COR-L47 (cell line): ENCODE measurements at places on chromosomes 1 and 21.

DNA sequence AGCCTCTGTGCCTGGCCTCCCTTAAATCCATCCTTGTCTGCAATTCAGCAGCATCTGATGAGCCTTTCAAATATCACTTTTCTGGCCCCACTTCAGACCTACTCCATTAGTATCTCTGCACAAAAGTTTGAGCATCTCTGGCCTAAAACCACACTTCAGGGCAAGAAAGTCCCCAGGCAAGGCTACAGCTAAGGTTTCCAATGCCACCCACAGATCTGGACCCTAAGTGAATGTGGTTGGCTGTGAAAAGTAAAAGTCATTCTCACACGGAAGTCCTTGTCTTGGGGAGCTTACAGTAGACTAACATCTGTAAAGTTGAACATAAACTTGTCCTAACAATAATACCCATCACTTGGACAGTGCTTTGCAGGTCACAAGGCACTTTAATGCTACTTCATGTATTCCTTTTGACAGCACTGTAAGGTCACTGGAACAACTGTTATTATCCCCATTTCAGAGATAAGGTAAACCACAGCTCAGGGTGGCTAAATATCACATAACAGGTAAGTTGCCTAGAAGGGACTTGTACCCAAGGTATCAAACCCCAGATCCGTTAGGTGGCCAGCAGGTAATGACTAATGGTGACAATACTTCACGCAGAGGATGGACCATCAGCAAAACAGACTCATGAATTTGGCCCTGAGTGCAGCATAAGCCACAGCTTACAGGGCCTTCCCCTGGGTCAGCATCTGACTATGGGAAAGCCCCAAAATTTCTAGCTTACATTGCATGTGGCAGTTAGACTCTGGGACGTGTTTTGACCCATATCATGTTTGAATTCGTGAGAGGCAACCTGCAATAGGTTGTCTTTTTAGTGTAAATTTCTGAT is 356.0 kb downstream of the HHAT start:
- DNase-seq, result no peak

DNA sequence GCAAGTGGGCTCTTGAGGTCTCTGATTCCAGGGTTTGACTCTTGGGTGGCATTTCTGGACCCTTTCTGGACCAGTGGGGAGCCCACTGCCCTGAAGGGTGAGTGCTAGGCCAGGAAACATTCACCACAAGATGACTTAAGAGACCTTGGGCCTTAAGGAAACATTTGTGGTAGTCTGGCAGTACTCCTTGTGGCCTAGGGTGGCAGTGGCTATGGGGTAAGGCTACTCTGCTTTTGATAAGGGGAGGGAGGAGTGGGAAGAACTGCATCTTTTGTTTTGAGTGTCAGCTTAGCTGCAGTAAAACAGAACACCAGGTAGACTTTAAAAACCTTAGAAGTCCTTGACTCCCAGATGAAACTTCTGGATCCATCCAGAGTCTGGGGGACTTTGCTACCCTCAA is 529.3 kb upstream of the LRRC7 start:
- DNase-seq, result no peak

DNA sequence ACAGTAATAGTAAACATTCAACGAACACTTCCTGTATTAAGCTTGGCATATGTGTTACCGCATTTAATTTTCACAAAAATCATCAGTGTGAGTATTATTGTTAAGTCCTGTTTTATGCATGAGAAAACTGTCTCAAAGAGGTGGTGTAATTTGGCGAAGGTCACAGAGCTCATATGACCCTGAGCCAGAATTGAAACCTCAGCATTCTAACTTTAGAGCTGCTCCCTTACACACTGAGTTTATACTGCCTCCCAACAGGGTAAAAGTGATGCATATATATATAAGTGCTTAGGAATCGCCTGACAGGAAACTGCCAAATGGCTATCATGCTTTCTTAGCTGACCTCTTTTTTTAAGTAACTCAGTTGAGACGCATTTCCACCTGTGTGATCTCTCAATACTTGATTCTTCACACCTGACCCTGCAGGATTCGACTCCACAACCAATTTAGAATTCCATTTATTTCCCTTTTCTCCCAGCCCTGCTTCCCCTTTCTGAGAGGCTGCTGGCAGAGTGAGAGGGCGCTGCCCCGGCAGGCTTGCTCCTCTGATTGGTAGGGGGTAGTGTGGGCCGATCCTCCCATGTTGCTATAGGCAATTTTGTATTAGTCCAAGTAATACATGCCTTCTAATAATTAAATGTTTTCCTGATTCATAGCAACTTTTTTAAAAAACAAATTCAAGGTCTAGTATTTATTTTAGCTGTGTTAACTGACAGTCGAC is 40.5 kb downstream of the ZBTB40 start:
- DNase-seq, result no peak

DNA sequence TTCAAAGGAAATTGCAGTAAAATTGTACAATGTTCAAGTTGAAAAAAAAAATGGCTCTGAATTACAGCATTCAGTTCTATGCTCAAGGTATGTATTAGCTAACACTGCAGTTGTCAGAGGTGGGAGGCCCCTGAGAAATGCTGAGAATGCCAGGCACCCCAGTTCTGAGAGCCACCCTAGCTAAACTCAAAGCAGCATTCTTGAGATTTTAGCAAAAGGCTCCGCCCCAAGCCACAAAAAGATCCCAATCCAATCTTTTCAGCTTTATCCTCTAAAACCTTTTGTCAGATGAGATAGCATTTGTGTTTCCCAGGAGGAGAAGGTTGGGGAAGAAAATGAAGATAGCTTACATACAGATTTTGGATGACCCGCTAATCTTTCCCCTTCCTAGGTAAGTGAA is 68.8 kb downstream of the SMYD2 start:
- DNase-seq, result no peak

- DNase-seq, result no peak
Observed at GRCh38 chr1:162991444-162991843, 77.7 kb upstream of the RGS4 start.

- DNase-seq, result no peak
Observed at GRCh38 chr1:94101613-94102525, 19.1 kb downstream of the ABCA4 start.

DNA sequence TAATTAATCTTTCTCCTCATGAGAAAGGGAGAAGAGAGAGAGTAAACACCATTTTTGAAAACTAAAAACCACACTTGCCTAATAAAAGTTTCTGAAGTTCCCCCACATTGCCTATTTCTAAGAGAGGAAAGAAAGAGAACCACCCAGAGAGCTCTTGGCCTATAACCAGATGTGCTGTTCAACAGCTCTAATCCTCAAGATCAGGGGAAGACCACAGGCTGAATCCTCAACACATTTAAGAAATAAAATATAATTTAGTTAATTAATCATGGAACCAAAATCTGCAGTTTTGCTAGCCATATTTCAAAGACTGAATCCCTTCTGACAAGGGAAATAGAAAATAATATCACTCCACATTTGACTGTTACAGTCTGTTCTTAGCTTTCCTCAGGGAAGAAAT is 11.9 kb downstream of the PRRX1 start:
- DNase-seq, result no peak
